AG04450 (cell line): ENCODE measurements at places on chromosomes 7 and 10.

- DNase-seq = no peak
Observed at GRCh38 chr10:104028146-104028545, 57.5 kb downstream of the COL17A1 start.

GRCh38 chr7:108815815-108816214 is 246.1 kb downstream of the DNAJB9 start:
- DNase-seq = no peak

DNA sequence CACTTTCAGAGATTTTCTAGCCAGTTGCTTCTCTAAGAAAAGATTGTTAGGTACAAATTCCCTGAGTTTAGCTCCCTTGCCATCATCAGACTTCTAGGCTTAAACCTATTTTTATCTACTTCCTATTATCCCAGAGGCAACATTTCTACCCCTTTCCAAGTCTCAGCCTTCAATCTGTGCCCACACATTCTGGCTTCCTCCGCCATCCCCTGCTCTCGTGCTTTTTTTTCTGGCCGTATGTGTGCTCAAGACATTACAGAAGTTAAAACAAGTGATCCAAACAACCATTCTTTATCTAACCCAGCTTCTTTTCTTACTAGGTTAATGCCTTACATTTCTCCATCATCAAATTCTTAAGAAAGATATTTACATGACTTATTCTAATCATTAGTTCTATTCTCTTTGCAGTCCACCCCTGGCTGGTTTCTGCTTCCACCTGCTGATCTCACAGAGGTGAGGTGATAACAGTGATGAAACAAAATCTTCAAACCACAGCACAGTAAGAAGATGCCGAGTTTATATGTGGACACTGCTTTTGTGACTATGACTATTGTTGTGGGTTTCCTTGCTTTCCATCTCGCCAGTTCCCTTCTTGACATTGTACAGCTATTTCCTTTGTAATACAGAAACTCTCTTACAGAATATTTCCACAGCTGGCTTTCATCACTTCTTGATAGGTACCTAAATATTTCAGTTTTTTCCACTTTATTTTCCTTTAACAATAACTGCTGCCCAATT is 18.3 kb upstream of the CDK6 start:
- no peak for DNase-seq

GRCh38 chr10:77604941-77605351 is 32.7 kb downstream of the KCNMA1 start:
- DNase-seq = no peak

DNA sequence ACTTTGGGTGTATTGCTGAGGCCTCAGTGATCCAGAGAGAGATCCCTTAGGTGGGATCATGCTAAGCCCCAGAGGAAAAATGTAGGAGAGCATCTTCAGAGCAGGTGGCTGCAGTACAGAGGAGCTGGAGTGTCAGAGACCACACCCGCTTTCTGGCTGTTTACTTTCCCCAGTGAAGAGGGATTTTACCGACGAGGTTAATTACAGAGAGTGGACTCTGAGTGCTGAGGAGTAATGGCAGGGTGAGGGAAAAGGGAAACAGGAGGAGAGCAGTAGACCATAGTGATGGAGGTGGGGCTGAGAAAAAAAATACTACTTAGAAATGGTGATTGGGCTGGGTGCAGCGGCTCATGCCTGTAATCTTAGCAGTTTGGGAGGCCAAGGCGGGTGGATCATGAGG is 43.3 kb upstream of the HBP1 start:
- no peak for DNase-seq

- no peak for DNase-seq
Observed at GRCh38 chr7:147640821-147641220, 949.7 kb upstream of the C7orf33 start.

GRCh38 chr10:17963431-17963830 is 11.7 kb downstream of the SLC39A12 start:
- DNase-seq = no peak

GRCh38 chr10:3353235-3353634 is 180.7 kb upstream of the PITRM1 start:
- no peak for DNase-seq

DNA sequence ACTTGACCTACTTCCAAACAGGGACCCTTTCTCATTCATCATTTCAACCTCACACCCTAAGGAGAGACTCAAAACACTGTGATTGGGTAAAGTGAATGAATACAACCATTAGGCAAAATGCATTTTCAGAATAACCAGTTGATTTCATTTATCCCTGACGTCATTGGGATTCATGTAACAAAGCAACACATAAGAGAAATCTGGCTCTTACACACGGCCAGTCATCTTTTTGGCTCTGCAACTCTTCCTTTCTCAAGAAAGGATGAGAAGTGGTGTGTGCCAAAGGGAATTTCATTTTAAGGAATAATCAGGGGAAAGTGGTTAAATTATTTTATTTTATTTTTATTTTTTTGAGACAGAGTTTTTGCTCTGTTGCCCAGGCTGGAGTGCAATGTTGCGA is 83.1 kb downstream of the CPVL start:
- DNase-seq = no peak

DNA sequence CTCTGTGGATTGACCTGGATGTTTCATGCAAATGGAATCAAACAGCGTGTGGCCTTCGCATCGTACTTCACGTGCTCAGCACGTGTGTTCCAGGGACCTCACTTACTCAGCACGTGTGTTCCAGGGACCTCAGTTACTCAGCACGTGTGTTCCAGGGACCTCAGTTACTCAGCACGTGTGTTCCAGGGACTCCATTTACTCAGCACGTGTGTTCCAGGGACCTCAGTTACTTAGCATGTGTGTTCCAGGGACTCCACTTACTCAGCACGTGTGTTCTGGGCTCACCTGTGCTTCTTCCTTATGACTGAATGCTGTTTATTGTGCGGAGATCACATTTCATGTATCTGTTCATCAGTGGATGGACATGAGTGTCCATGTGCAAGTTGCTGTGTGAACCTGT is 22.0 kb downstream of the INPP5A start:
- no peak for DNase-seq

GRCh38 chr7:17716816-17717215 is 223.5 kb downstream of the SNX13 start:
- DNase-seq = no peak

DNA sequence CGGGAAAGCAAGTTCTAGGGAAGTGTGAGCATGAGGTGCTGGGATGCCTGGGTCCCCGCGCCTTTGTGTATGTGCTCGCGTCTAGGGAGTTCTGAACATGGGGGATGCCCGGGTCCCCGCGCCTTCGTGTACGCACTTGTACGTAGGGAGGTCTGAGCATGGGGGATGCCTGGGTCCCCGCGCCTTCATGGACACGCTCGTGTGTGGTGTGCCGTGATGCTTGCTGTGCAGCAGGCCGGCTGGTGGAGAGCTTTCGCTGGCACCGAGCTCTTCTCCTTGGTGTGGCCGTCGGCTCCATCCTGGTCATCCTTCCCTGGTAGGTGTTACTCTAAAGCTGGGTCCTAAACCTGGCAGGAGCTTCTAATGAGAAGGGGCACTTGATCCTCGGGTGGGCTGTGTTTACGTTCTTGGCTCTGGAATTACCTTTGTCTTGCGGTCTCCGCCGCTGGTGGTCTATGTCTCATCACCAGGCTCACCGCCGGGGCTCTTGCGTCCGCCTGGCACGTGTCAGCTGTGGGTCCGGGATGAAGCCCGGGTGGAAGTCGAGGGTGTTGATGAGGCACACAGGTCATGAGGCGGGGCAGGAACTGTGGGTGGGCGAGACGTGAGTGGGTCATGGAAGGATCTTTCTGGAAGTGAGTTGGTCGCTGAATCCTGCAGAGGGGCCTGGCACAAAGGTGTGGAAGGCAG is 63.5 kb downstream of the DNAJB6 start:
- DNase-seq = no peak

DNA sequence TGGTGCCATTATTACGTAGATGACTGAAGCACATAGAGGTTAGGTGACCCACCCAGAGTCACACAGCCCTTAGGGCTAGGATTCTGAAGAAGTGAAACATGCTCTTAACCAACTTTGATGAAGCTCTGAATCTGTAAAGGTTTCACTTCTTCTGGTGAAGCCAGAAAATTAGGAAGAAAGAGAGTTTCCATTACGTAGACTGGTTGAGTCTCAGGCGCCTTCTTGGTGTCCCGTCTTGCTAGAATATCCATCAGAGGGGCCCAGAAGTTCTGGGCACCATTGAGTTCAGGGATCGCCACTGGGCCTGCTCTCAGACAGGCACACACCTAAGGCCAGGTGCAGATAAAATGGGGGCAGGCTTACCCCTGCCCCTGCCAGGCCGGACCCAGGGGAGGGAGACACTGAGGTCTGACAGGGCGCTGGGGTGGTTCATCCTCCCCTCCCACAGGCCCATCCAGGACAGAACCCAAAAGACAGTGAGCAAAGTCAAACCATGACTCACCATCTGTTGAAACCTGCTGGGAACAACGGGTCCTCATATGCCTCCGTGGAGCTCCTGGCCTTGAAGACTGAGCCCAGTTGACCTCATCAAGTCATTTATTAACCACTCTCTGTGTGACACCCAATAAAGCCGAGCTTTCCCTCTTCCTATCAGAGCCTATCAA is 33.2 kb downstream of the DRGX start:
- no peak for DNase-seq

DNA sequence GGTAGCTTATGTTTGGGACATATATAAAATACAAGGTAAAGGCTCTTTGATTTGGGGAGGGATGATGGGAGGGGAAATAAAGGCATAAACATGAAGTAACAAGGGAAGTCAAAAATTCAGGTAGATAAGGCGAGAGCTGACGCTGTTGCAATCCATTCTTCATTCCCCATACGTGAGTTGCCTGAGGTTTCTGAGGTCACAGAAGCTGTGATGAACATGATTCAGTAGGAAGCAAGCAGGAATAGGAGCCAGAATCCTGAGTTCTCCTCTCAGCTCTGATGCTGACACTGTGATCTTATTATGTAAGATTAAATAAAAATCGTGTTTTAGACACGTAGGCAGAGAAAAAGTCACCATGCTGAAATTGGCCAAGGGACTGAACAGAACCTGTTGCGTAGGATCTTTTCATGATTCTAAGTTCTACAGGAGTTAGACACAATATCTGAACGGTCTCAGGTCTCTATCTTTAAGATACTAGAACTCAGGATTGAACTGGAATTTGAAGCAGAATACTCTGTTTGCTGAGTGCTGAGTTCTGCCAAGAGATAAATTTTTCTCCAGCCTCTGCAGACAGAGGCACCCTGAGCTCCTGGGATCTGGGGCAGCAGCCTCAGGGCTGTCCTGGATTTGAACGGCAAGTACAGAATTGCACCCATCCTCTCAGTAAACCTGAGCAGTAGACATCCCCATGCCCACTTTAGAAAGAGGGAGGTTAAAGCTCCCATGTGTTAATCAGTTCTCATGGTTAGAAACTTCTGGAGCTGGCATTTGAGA is 21.0 kb downstream of the KLF6 start:
- DNase-seq = no peak

DNA sequence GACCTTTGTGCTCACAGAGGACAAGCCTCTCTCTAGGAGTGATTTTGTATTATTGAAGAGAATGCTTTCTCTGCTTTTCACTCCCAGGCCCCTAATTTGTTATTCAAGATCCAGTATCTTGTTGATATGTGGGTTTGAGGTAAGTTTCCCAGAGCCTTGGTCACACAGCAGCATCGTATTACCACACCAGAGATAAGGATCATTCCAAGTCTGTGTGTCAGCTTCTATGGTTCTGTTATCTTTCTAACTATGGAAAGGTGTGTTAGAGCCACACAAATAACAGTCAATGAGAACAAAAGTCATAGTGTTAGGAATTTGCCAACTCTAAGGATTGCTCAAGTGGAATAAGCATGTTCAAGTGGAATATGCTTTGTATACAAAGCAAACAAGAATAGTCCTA is 1208.3 kb downstream of the GATA3 start:
- DNase-seq = no peak

DNA sequence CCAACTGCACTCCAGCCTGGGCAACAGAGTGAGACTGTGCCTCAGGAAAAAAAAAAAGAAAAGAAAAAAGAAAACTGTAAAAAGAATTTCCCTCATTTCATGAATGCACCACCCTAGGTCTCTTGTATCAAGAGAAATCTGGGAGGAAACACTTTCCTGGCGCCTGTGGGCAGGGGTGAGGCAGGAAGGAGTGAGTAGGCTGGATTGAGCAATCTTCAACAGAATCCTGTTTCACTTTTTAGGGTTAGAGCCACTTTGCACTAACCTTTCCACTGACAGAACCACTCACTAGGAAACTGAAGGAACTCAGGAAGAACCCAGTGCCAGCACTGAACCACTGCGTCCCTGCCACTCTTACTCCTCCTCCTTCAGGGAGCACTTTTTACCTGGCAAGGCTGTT is 282.1 kb downstream of the CCDC3 start:
- no peak for DNase-seq

DNA sequence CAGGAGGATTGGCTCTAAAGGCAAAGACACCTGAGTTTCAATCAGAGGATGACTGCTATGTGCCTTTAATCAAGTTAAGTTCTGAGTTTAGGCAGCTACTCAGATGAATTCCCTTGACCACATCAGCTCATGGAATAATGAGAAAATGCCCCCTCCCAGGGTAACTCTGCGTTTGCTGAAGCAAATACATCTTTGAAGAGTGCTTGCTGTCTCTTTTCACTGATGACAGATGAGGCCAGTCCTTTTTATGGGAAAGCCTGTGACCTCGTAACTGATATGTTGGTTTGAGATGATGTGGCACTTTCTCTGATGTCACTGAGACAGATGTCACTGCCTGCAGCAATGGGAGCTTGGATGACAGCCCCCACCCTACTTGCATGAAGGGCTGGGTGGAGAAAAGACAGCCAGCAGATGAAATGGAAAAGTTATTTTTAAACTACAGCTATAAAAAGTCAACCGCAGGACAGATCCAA is 43.7 kb upstream of the DGKI start:
- DNase-seq = no peak

DNA sequence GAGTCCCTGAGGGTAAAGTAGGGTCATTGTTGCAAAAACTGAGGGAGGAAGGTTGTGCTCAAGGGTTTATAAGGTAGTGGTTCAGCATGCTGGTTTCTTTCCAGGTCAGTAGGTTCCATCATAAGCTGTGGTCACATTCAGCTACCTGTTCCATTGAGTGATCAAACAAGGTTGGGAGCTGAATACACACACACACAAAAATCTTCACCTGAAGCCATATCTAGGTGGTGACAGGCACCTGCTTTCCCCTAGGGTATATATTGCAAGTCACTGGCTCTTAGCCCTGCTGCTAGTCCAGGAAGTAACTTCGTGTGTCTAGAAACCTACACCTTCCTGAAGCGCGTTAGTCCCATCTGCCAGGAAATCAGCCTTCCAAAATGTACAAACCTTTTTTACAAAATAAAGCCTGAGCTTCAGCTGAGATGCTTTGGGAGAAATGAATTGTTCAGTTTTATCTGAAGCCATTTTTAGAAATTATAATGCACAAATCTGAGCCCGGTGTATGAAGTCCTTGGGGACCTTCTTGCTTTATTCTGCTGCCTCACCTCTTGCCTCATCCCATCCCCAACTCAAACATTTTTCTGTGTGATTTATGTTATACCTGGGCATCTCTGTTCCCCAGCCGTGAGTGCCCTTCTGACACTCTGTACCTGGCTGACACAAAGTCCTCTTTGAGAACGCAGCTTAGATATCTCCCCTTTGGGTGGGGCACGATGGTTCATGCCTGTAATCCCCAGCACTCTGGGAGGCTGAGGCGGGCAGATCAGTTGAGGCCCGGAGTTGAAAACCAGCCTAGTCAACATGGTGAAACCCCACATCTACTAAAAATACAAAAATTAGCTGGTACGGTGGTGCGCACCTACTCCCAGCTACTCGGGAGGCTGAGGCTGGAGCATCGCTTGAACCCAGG is 10.6 kb upstream of the LAMTOR4 start:
- DNase-seq = no peak

- DNase-seq = no peak
Observed at GRCh38 chr10:44619975-44620374, 235.1 kb upstream of the CXCL12 start.
